ENCODE measurements at places on chromosomes 11 and 22.

- peak; percentile 7 for DNase-seq
Observed at GRCh38 chr11:129699711-129700304, 115.8 kb upstream of the TMEM45B start.

DNA sequence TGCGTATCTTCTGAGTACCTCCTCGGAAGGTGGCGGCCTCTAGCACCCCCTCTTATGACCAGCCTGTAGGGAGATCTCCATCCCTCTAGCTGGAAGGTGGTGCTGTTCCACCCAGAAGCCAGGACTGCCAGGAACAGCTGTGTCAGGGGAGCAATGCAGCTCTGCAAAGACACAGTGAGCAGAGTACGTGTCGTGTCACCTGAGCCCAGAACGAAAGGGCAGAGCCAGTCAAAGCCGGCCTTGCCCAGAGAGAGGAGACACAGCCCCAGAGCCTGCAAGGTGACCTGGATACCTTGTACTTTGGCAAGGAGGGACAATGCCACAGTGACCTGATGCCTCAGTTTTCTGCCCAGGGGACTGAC lies 18.7 kb upstream of the IGSF9B start:
- DNase-seq = no peak

DNA sequence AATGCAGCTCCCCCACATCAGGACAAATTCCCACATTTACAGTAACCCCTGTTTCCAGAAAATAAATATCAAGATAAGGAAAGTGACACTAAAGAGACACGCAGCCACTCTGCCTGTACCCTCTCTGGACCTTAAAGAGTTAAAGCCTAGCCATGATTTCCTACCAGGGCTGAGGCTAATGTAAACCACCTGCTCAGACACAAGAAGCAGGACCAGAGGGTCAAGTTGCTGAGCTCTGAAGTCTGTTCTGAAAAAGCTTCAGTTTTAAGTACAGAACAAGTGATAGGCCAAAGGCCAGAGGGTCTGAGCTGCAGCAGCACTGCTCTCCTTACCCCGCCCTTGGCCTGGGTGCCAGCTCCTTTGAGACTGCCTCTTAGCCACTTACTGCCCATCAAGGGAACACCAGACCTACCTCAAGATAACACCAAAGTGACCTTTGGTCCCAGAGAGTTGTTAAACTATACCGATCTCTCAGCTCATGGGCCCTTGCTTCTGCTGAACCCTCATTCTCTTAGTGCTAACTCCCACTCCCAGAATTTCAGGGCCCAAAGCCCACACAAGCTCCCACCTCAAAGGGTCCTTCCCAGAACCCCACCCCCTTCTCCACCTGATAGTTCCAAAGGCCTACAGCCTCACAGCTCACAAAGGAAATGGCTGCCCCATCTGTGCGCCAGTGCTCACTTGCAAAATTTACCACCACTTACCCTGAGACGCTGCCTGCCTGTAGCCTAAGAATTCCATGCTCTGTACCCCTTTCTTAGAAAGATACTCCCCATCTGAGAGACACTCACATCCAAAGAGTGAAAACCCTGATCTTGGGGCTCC lies 40.5 kb downstream of the IL18BP start:
- peak; percentile 35 for DNase-seq

- DNase-seq = no peak
Observed at GRCh38 chr22:49885281-49885680, 31.6 kb downstream of the ZBED4 start.

DNA sequence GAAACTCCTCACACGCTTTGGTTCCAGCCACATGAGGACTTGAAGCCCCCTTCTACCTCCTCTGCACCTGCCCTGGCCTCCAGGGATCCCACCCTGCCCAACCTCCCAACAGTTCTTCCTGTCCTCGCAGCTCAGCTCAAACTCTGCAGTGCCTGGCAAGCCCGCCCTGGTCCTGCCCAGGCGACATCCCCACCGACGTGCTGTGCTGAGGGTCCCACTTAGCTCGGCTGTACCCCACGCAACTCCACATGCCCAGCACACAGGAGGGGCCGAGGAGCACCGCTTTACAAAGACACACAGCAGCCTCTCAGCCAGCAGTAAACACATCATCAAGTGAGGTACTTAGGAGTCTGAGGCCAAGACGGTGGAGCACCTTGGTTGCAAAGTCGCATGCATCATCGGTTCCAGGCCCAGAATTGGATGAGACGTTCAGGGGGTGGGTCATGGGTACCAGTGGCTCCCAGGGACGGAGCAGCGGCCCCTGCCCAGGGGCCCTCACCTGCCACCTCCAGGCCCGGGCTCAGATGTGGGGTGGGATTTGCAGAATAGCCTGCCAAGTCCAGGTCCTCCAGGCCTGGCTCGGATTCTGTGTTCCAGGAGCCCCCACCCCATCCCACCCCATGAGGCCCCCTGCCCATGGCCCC lies 72.6 kb downstream of the CELSR1 start:
- no peak for DNase-seq

GRCh38 chr22:30754971-30755758 lies 60.5 kb downstream of the OSBP2 start:
- peak; percentile 93 for DNase-seq

GRCh38 chr22:28019881-28020861 lies 101.1 kb upstream of the PITPNB start:
- DNase-seq = peak; percentile 91

DNA sequence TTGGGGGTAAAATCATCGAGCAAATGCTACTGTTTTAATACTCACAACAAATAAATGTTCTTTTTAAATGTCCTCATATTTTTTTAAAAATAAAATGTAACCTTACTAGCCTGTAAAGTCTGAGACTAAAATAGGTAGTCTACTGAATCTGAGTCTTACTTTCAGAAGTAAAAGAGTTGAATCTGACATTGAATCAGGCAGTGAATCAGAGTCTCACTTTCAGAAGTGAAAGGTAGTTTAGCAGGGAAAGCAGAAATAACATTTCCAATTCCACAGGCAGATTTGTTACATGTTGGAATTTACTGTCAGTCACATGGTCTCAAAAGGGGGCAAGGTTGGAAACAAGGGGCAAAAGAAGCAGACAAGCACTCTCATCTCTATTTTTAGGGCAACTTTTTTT lies 143.0 kb downstream of the ELP4 start:
- DNase-seq = no peak

- DNase-seq = no peak
Observed at GRCh38 chr22:25829808-25830777, 88.1 kb downstream of the MYO18B start.

DNA sequence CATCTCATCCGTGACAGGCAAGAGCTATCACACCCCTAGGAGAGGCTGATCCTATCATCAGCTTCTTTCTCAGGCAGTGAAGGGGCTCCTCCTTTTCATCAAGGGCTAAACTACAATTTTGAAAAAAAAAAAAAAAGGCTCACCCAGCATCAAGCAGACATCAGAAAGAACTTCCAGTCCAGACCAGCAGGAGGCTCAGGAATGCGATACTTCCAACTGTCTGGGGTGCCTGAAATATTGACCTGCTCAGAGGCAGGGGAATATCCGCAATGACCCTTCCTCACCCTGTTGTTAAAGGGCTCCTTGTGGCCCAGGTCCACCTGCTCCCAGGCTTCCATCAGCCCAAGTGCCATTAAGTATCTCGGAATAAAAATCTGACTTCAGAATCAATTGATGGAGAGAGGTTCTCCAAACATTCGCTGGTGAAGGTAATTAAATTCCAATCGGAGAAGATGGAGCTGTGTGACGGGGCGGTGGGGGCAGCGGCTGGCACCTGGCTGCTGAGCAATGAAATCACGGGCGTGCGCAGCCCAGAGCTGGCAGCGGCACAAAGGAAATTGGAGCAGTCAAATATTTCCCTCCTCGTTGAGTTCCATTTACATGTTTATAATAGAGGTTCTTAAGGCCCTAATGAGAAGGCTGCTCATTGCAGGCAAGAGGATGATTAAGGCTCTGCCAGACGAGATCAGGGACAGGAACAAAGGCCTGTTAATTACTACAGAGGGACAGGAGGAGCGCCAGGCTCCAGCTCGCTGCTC lies 69.0 kb upstream of the THY1 start:
- DNase-seq = no peak

DNA sequence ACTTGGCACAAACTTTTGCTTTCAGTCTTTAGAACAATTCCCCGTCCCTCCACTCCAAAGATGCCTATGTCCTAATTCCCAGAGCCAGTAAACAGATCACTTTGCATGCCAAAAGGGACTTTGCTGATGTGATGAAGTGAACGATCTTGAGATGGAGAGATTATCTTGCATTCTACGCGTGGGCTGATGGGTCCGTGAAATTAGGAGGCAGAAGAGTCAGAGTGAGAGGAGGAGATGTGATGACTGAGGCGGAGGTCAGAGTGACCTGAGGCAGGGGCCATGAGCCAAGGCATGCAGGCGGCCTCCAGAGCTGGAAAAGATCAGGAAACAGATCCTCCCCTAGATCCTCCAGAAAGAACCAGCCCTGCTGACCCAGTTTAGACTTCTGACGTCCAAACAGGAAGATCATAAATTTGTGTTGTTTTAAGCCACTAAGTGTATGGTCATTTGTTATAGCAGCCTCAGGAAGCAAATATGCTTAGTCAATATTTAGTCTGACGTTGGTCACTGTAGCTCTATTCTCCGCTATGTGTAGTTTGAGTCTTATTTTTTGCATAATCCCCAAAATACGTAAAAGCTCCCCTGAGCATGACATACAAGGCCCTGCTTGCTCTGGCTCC lies 76.0 kb upstream of the TIMP3 start:
- no peak for DNase-seq

DNA sequence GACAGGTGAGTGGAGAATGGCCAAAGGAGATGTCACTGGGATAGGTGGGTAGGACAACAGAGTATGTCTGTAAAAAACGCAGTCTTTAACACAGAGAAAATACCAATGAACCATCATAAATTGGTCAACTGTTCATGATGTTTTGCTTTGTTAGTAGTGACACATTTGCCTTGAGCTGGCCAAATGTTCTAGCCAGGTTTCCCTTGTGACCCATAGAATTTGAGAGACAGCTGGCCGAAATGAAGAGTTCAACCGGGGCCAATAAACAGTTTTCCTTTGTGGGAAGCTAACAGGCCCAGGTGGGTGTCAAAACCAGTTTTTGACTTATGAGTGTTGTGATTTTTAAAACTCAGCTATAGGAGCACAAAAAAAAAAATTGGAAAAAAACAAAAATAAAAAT lies 116.6 kb upstream of the BID start:
- DNase-seq = no peak

- DNase-seq = peak; percentile 86
Observed at GRCh38 chr22:30205281-30206115, 41.1 kb downstream of the LIF start.

DNA sequence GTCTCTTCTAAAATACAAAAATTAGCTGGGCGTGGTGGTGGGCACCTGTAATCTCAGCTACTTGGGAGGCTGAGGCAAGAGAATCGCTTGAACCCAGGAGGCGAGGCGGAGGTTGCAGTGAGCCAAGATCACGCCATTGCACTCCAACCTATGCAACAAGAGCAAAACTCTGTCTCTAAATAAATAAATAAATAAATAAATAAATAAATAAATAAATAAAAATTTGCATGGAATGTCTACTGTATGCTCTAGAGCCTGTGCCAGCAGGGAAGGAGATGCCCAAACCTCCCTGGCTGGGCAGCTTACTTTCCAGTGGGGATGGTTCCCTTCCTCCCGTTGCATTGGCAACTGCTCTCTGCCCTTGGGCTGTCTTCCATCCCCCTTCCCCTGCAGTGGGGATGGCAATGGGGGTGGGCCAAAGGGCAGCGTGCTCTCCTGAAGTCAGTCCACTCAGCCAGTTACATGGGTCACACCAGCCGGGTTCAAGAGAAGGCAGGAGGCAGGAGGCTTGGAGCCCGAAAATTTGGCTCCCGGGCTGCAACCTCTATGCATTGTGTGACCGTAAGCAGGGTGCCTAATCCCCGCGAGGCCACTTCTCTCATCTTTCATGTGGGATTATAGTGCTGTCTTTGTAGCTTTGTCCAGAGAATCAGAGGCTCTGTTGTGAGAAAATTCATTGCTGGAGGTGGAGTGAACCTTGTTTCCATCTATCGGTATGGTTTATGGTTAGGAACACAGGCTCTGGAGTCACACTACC lies 1.4 kb upstream of the LRRC10B start:
- DNase-seq = no peak

GRCh38 chr11:48001438-48002021 lies 21.2 kb downstream of the PTPRJ start:
- peak; percentile 36 for DNase-seq

- DNase-seq = no peak
Observed at GRCh38 chr11:104573441-104573990, 324.7 kb downstream of the CASP12 start.

DNA sequence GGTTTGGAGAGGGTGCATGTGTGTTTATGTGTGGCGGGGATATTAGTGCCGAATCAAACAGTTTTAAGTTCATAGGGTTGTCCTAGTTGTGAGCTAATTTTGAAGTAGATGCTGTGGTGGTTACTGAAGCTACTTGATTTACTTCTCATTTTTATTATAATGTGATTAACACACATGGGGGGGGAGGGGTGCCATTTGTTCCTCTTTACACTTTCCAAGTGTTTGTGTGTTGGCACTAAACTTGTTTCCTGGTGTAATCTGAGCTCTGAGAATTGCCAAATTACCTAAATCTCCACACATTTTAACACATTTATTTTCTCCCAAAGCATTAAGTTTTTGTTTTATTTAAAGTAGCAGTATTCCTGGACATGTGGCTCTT lies 60.1 kb downstream of the ZNRF3 start:
- DNase-seq = no peak

GRCh38 chr11:86251345-86251744 lies 6.8 kb downstream of the EED start:
- no peak for DNase-seq

DNA sequence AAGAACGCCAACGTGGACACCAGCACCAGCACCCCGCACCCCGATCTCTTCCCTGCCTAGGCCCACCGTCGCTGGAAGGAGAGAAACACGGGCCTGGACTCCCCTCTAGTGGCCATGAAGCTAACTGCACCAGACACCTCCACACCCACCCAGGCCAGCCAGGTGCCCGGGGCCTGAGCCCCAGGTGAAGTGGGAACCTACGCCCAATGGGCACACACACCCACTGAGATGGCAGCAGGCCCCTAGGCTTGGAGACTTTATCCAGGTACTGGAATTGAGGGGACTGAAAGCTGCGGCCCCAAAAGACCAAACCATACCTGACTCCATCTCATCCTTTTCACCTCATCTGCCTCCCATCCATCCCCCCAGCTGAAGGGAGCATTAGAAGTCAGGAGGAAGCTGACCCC lies 81.0 kb downstream of the BUD13 start:
- DNase-seq = peak; percentile 86

DNA sequence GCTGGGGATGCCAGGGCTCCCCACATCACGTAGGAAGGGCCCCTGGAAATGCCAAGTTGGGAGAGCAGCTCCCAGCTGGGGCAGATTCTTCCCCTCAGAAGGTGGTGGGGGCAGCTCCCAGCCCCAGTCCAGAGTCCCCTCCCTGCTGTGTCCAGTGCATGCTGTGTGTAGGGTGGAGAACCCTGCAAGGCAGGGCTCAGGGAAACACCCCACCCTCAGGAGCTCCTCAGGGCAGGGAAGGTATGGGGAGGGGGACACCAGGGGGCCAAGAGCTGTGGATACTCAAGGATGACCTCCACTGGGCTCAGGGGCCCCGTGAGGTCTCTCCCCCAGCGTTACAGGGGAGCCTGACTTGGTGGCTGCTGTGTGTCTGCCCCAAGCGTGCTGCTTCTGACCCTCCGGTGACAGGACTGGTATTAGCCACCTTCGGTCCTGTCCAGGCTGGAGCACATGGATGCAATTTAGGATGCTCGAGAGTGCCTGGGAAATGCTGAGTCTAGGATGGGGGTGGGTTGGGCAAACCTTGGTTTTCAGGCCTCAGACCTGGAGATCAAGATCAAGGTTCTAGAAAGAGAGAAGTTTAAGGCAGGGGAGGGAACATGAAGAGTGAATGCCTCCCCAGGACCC lies 16.1 kb upstream of the CABP7 start:
- DNase-seq = no peak
